ENCODE measurements at places on chromosomes 6 and 20. TPM values are rescaled to one million over a fixed set of nuclear protein-coding genes. Genes with fewer than 3 reads are reported as not detected.

The PHACTR2 gene
- 28.1 TPM for polyA plus RNA-seq

- peaks cover 2% of the 10 kb centered on the region for H3K27me3 ChIP-seq
- H3K27ac ChIP-seq: no peak overlapping the region
- no peak for DNase-seq
- no peaks in the 10 kb centered on the region for H3K4me1 ChIP-seq
- no peaks in the 10 kb centered on the region for H3K36me3 ChIP-seq
These were observed 181.9 kb downstream of the TBC1D7 start for GRCh38 chr6:13146442-13146841.

GRCh38 chr6:170043881-170044790, 246.7 kb downstream of the DLL1 start:
- H3K36me3 ChIP-seq: no peaks in the 10 kb centered on the region
- H3K27ac ChIP-seq: no peak overlapping the region
- H3K27me3 ChIP-seq: no peaks in the 10 kb centered on the region
- H3K4me1 ChIP-seq: no peaks in the 10 kb centered on the region
- no peak overlapping the region for H3K4me3 ChIP-seq

The PLCB1 gene
- 7.4 TPM for polyA plus RNA-seq

The TUBB2B gene
- 54.3 TPM for polyA plus RNA-seq

The HTR1E gene
- polyA plus RNA-seq: 0.07 TPM

The TRIM31 gene
- 5.7 TPM for polyA plus RNA-seq

The TRIM40 gene
- 6.6 TPM for polyA plus RNA-seq

DNA sequence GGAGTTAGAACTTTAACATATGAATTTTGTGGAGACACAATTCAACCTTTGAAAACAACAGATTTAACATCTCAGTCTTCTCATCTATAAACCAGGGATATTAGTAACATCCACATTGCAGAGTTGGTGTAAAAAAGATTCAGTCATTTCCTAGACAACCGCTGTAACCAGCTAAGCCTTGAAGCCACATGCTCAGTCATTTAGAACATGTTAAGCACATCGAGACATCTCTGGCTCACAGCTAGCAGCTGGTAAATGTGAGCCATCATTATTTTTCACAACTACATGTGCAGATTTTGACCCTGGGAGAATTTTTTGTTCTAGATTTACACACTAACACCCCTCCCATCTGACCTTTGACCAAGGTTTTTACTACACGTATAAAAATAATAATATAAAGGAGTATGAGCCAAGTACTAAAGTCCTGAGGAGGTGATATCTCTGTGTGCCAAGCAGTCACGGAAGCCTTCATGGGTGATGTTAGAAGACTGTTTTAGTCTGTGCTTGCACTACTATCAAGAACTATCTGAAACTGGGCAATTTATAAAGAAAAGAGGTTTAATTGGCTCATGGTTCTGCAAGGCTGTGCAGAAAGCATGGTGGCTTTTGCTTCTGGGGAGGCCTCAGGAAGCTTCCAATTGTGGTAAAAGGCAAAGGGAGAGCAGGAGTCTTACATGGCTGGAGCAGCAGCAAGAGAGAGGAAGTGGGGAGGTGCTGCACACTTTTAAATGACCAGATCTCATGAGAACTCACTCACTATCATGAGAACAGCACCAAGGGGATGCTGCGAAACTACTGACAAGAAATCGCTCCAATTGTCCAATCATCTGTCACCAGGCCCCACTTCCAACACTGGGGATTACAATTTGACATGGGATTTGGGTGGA, 48.7 kb upstream of the IL20RA start:
- no peaks in the 10 kb centered on the region for H3K27me3 ChIP-seq
- no peak overlapping the region for H3K27ac ChIP-seq
- peaks cover 10% of the 10 kb centered on the region for H3K4me1 ChIP-seq
- no peaks in the 10 kb centered on the region for H3K36me3 ChIP-seq
- no peak overlapping the region for H3K4me3 ChIP-seq
- DNase-seq: peak; percentile 51

GRCh38 chr6:158172001-158172400, 3.9 kb downstream of the GTF2H5 start:
- H3K4me3 ChIP-seq: no peak overlapping the region
- DNase-seq: no peak
- H3K4me1 ChIP-seq: no peaks in the 10 kb centered on the region
- no peak overlapping the region for H3K27ac ChIP-seq
- peaks cover 8% of the 10 kb centered on the region for H3K36me3 ChIP-seq
- no peaks in the 10 kb centered on the region for H3K27me3 ChIP-seq

DNA sequence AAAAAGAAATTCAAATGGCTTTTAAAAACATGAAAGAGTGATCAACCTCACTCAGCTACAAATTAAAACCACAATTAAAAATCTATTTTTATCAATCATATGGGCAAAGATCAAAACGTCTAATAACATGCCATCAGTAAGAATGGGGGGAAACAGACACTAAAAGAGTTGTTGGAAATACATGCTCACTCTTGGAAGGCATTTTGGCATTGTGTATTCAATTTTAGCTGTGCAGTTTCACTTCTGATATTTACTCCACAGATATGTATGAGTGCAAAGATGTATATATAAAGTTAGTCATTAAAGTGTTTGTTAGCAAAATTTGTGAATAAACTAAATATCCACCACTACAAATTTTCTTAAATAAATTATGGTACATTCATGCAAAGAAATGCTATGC, 112.3 kb upstream of the TOP1 start:
- no peak for DNase-seq
- no peak overlapping the region for H3K4me3 ChIP-seq
- H3K27me3 ChIP-seq: no peaks in the 10 kb centered on the region
- H3K36me3 ChIP-seq: no peaks in the 10 kb centered on the region

- no peaks in the 10 kb centered on the region for H3K36me3 ChIP-seq
- no peak overlapping the region for H3K4me3 ChIP-seq
- H3K4me1 ChIP-seq: no peaks in the 10 kb centered on the region
These were observed 252.7 kb downstream of the TAF4 start for GRCh38 chr20:61812845-61813485.

DNA sequence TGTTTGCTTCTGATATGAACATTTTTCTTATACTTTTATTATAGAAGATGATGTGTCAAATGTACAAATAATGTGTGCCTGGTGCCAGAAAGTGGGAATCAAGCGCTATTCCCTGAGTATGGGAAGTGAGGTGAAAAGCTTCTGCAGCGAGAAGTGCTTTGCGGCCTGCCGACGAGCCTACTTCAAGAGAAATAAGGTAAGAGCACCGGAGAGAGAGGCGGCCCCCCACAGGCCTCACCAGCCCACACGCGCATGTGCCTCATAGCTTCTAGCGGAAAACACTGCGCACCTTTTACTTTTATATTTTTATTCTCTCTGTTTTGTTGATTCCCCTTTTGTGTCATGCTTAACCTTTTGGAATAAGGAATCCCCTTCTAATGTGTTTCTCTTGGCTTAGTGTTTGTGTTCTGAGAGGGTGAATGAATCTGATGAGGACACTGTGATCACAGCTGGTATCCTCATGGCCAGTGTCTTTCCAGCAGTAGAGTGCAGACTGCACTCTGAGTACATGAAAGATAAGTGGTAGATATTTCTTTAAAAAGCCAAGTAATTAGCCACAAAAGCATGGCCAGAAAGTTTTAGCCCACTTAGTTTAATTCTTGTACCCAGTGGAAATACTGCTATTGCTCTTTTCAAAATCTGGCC, 43.6 kb downstream of the SOBP start:
- no peaks in the 10 kb centered on the region for H3K36me3 ChIP-seq
- H3K27me3 ChIP-seq: no peaks in the 10 kb centered on the region
- no peak for DNase-seq
- H3K4me1 ChIP-seq: no peaks in the 10 kb centered on the region
- H3K4me3 ChIP-seq: no peak overlapping the region
- H3K27ac ChIP-seq: no peak overlapping the region

- H3K4me1 ChIP-seq: no peaks in the 10 kb centered on the region
- no peak overlapping the region for H3K27ac ChIP-seq
- H3K36me3 ChIP-seq: no peaks in the 10 kb centered on the region
- no peak overlapping the region for H3K4me3 ChIP-seq
These were observed 113.7 kb downstream of the FAM217A start for GRCh38 chr6:3965071-3965718.

DNA sequence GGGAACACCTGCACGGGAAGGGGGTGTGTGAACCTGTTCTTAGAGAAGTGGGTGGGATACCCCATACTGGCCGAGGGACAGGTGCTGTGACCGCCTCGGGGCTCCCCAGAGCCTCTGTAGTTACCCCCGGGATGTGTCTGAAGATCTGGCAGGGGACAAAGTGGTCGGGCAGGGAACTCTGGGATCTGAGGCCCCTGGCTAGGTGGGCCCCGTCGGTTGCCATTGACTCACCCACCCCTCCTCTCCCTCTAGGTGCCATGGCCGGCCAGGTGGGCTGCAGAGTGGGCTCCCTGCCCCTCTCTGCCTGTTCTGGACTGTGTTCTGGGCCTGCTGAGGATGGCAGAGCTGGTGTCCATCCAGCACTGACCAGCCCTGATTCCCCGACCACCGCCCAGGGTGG, 4.3 kb downstream of the BIRC7 start:
- H3K36me3 ChIP-seq: no peaks in the 10 kb centered on the region
- no peak for DNase-seq
- peaks cover 8% of the 10 kb centered on the region for H3K4me1 ChIP-seq
- H3K27ac ChIP-seq: no peak overlapping the region

DNA sequence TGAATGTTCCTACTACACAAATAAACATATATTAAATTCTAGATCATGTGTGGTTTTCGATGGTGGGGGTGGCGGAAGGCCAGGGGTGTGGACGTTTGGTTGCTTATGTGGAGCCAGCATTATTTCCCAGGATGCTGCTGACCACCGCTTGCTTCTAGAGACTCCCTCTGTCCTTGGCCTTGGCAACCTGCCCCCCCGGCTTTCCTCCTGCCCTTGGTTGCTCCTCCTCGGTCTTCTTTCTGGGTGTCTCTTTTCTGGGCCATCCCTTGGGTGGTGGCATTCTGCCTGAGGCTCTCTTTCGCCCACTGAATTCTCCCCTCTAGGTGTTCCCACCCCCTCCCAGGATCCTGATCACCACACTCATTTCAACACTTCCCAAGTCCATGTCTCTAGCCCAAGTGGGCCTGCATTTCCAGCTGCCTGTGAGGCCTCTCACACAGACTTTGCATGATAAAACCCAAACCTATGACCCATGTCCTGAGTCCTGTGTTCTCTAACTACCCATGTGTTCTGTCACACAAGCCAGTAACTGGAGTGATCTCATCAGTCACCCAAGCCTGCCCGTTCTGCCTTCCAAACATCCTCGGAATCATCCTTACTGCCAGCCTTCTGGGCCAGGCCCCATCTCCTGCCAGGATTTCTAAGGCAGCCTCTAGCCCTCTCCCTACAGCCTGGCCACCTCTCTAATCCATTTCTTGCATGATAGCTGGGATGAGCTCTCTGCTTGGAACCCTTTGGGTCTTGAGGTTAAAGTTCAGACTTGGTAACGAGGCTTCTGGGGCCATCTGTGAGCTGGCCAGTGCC, 71.2 kb downstream of the CDS2 start:
- H3K4me3 ChIP-seq: no peak overlapping the region
- H3K27ac ChIP-seq: no peak overlapping the region
- no peaks in the 10 kb centered on the region for H3K4me1 ChIP-seq
- no peaks in the 10 kb centered on the region for H3K27me3 ChIP-seq

GRCh38 chr20:59207742-59208357, 44.2 kb downstream of the ZNF831 start:
- H3K27me3 ChIP-seq: peaks cover 4% of the 10 kb centered on the region
- peak; percentile 63 for DNase-seq
- no peak overlapping the region for H3K27ac ChIP-seq
- H3K36me3 ChIP-seq: no peaks in the 10 kb centered on the region
- no peaks in the 10 kb centered on the region for H3K4me1 ChIP-seq
- no peak overlapping the region for H3K4me3 ChIP-seq

The GRIK2 gene
- 3.3 TPM for polyA plus RNA-seq

DNA sequence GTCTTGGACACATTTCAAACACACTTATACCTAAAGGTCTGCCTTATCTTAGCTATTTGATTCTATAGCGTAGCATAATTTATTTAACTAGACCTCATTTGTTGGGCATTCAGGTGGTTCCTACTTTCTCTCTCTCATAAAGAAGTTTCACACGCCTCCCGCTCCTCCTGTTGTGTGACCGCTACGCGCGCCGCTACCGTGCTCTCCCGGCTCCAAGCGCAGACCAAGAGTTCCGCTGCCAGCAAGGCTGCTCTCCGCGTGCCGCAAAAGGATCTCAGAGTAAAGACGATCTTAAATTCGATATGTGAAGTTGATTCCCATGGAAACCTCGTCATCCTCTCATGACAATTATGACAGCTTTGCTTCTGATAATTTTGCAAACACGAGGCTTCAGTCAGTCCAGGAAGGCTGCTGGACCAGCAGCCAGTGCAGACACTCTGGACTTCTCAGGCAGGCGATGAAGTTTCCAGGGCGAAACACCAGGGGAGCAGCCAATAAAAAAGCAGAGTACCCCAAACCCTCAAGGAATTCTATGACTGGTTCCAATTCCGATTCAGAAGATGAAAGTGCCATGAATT, 20.4 kb downstream of the PRSS16 start:
- no peak overlapping the region for H3K4me3 ChIP-seq
- H3K36me3 ChIP-seq: no peaks in the 10 kb centered on the region
- DNase-seq: no peak
- H3K27me3 ChIP-seq: peaks cover 62% of the 10 kb centered on the region

DNA sequence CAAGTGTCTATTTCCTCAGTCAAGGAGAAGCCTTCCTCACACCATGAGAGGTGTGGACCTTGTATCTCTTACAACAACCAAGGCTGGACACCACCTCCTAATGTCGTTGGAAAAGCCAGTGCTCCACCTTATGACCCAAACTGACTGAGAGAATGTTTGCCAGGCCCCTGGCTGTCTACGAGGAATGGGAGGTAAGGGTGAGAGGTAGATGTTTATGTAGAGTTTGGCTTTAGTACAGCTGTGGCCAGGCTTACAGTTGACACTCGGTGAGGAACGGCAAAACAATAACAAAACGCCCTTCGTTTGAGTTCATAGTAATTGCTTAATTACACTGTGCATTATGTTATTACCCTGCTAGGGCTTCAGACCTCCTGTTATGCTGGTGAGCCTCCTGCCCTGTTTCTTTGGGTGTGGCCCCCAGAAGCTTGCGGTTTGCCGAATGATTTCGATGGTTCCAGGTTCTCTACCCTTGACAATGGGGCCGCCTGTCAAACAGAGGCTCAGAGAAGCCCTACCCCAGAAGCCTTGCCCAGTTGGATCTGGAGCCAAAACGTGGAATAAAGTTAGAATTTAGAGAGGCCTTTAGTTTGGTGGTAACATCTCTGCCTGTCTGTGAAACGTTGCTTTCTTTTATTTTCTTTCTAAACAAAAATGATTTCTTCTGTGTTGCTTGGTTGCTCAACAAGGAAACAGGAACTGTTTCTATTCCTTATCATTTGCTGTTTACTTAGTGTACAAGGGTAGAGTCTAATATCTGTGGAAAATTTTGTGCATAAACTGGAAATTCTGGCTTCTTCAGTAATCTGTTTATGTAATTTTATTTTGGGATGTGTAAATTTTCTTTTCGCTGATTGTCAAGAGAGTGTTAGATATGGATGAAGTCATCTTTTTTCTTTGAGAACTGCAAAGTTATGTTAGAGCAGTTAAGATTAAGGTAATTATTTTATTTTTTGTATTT, 60.4 kb upstream of the FOXQ1 start:
- H3K4me3 ChIP-seq: no peak overlapping the region
- no peaks in the 10 kb centered on the region for H3K27me3 ChIP-seq
- peaks cover 5% of the 10 kb centered on the region for H3K4me1 ChIP-seq
- no peak for DNase-seq
- no peak overlapping the region for H3K27ac ChIP-seq

The ZNF318 gene
- polyA plus RNA-seq: 21.2 TPM

- no peak overlapping the region for H3K27ac ChIP-seq
- peaks cover 10% of the 10 kb centered on the region for H3K4me1 ChIP-seq
- no peak overlapping the region for H3K4me3 ChIP-seq
- H3K27me3 ChIP-seq: no peaks in the 10 kb centered on the region
- H3K36me3 ChIP-seq: peaks cover 3% of the 10 kb centered on the region
These were observed 6.9 kb upstream of the OSER1 start for GRCh38 chr20:44217342-44218092.

Data from large intestine (tissue), 12 donors.